HFFc6 (cell line): ENCODE measurements at places on chromosomes 2 and 18.

GRCh38 chr2:207469451-207469850 lies 60.3 kb upstream of the CREB1 start:
- DNase-seq: no peak

GRCh38 chr2:104344985-104345384 lies 508.9 kb upstream of the POU3F3 start:
- no peak for DNase-seq

DNA sequence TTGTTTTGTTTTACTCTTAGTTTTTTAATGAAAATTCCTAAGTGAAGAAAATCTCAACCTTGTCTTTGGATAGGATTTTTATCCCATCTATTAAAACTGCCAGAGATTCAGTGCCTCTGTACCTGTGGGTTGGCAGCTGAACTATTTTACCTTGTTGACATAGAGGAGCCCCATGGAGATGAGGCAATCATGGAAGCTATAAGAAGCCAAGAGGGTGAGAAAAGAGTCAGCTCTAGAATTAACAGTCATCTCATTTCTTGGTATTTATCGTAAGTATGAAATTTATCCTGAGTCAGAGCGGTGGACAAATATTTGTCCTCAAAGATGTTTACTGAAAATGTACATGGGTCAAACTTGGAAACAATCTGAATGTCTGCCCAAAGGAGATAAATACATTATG lies 35.8 kb upstream of the PGAP1 start:
- no peak for DNase-seq

- no peak for DNase-seq
Measured at GRCh38 chr18:53795061-53795460, 429.4 kb downstream of the MBD2 start.

DNA sequence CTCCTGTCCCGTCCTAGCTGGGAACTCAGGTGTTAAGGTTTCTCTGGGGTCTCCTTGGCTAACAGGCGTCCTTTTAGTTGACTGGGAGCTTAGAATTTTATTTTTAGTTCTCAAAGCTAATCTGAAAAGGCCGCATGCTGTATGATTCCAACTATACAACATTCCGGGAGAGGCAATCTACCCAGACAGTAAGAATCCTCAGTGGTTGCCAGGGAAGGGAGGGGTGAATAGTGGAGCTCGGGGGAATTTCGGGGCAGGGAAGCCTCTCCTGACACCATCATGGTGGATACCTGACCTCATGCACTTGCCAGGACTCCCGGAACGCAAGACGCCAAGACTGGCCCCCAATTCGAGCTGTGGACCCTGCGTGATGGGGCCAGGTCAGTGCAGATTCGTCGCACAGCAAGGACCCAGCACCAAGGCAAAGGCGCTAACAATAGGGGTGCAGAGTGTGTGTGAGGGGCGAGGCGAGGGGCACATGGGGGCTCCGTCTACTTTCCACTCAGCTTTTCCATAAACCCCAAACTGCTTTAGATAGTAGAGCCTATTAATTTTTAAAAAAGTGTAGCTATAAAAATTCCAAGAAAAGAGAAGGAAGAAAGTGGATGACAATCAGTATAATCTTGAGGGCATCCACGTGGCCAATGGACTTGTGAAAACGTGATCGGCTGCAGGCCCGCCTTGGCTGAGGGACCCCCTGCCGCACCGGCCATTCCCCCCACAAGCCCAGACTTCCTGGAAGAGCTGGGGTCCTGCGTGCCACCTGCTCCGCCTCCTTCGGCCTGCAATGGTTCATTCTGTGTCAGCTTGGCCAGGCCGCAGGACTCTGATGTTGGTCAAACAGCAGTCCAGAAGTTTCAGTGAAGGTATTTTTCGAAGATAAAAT lies 17.3 kb downstream of the PDCD1 start:
- no peak for DNase-seq

DNA sequence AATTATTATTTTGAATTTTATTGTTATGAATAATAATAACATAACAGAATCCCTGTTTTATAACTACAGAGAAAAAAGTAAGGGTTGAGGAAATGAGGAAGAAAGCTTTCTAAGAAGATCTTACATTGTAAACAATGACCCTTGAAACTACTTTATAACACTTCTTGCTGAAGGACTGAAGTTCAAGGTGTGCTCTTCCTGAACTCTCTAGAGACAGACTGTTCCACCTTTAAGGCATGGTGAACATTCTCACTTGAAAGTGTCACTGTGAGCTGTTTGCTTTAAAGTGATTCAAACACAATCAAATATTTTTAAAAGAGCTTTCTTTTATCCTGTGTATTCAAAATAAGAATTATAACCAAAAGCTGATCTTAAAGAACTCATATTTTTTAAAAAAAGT lies 131.5 kb downstream of the DNAH7 start:
- DNase-seq: no peak

- DNase-seq: peak; percentile 71
Measured at GRCh38 chr2:137947728-137948336, 16.4 kb upstream of the HNMT start.

GRCh38 chr2:17166506-17166905 lies 351.7 kb downstream of the RAD51AP2 start:
- no peak for DNase-seq

- no peak for DNase-seq
Measured at GRCh38 chr18:47542551-47542950, 291.1 kb upstream of the SKOR2 start.

- no peak for DNase-seq
Measured at GRCh38 chr2:114580691-114581090, 138.2 kb downstream of the DPP10 start.

- DNase-seq: no peak
Measured at GRCh38 chr2:145339646-145340045, 819.7 kb upstream of the ZEB2 start.

- no peak for DNase-seq
Measured at GRCh38 chr2:28216331-28216730, 176.3 kb upstream of the FOSL2 start.

- DNase-seq: no peak
Measured at GRCh38 chr2:83747141-83747540, 711.9 kb downstream of the SUCLG1 start.

GRCh38 chr18:148841-149240 lies 9.5 kb upstream of the USP14 start:
- DNase-seq: no peak

DNA sequence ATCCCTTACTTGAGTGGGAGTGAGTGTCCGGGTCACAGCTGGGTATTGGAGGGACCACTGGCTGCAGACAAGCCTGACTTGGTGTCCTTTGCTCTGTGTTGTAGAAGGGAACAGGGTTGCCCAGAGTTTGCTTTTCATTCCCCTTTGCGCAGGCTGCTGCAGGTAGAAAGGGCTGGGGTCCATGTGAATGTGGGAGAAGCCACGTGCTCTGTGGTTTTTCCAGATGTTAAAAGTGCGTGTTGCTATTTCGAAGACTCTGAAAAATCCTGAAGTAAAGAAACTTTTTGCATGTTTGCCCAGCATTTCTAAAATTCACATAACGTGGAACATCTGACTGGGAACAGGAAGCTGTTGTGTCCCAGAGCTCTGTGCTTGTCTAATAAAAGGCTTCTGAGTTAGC lies 28.8 kb downstream of the GLI2 start:
- no peak for DNase-seq

DNA sequence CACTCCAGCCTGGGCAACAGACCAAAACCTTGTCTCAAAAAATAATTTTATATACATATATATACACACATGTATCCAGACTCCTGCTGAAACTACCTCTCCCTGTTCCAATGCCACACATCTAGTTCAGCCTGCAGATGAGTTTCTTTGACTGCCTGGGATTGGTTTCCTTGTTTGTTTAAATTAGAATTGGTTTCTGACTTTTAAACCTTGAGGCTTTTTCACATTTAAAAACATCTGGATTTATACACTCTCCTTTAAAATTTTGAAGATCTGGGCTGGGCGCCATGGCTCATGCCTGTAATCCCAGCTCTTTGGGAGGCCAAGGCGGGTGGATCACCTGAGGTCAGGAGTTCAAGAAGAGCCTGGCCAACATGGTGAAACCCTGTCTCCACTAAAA lies 21.8 kb upstream of the CXCR1 start:
- DNase-seq: no peak

- peak; percentile 82 for DNase-seq
Measured at GRCh38 chr2:86223140-86223926, 24.1 kb downstream of the MRPL35 start.

DNA sequence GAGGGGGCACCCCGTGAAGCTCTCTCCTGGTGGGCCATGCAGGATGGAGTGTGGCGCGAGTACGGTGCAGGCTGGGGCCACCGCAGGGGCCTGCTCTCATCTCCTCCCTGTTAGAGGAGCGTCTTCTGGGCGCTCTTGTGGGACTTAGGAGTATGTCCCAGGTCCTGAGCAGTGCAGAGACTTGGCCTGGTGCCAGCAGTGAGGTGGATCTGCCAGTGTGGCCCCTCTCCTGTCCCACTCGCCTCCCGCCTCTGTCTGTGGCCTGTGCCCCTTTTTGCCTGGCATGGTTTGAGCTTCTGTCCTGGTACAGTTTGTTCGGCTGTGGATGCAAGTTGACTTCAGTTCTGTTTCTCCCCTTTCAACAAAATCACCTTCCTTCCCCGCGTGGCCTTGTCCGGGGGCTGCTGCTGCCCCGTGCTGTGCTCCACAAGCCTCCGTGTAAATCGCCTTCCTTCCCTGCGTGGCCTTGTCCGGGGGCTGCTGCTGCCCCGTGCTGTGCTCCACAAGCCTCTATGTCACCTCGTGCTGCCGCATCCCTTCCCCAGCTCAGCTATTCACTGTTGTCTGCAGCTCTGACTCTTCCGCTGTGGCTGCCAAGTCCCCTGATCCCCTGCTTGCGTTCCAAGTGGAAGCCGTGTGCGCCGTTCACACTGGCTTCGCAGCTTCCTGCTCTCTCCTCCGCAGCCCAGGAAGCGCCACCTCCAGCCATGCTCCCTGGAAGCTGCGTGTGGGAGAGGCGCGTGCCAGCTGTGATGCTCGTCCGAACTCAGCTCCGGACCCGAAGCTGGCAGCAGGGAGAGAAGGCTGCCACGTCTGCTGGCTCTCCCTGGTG lies 13.7 kb downstream of the LDLRAD4 start:
- no peak for DNase-seq

DNA sequence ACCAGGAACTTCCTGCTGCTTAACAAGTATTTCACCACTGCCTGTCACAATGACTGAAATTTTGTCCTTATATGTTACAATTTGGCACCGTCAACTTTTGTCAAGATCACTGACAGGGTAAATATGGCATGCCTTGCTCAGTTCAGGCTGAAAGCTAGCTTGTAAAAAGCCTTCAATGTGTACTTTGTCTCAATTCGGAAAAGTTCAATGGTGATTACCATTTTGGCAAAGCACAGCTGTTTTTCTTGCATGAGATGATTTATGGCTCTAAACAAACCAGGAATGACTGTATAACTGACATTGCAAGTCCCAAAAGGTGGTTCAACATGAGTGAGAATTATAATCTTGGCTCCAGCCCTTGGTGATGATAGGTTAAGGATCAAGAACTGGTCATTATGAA lies 1255.2 kb downstream of the CNTNAP5 start:
- no peak for DNase-seq

- DNase-seq: no peak
Measured at GRCh38 chr2:152236191-152236925, 60.8 kb upstream of the STAM2 start.

GRCh38 chr2:65031341-65032018 lies 24.7 kb upstream of the CEP68 start:
- DNase-seq: no peak

- no peak for DNase-seq
Measured at GRCh38 chr2:234512884-234513669, 16.2 kb upstream of the ARL4C start.

DNA sequence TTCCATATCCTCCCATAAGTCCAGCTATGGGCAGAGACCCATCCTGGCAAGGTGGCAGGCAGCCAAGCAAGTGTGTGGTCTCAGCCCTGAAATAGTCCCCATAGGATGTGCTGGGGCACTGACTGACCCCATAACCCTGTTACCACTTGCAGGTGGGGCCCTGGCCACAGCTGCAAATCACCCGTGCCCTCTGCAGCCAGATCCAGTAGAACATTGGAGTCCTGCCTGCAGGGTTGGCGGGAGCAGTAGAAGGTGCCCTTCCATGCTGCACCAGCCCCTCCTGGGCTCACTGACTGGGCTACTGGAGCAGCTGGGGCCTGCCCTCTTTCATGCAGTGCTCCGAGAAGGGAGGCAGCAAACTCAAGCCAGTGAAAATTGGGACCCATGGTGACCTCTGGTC lies 112.6 kb upstream of the MCFD2 start:
- DNase-seq: no peak

GRCh38 chr18:12041561-12041960 lies 52.1 kb upstream of the ANKRD62 start:
- peak; percentile 90 for DNase-seq

DNA sequence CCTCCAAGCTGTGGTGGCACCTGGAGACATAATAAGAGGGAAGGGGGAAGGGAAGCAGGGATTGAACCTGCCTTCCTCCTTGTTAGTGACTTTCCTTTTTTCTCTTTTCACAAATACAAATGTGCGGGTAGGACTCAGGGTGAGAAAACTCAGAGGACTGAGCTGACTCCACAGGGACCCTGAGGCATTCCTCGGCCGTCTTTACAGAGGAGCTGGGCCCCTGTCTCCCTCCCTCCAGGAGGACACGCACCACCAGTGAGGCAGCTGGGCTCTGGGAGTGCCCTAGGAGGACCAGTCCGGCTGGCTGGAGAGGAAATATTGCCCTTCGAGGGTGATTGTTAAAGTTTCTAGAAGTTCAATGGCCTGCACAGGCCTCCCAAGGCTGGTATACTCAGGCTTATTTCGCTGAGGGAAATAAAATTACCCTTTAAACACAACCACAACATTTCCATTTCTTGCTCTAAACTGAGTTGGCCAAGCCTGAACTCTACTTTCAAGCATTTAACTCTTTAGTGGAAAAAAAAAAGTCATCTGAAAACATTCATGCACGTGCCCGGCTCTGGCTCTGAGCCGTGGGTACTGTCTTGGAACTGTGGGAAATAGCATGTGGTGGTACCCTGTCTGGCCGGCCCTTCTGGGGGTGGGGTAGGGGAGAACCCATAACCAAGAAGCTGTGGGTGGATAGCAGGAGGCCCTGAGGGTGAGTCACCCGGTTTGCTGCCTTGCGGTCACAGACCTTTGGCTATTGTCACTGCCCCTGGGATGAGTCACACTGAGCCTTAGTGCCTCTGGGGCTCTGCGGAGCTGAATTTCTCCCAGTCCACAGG lies 116.0 kb downstream of the COPS8 start:
- peak; percentile 92 for DNase-seq

DNA sequence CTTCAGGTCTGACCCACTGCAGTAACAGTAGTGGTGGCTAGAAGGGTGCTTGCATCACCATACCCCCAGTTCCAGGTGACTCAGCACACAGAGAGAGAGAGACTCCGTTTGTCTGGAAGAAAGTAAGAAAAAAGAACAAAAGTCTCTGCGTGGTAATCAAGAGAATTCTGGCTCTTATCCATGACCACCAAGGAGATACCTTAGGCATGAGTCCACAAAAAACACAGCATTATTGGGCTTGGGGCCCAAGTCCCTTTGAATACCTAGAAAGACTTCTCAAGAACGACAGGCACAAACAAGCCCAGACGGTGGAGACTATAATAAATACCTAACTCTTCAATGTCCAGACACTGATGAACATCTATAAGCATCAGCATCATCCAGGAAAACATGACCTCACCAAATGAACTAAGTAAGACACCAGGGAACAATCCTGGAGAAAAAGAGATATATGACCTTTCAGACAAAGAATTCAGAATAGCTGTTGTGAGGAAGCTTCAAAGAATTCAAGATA lies 21.7 kb upstream of the BAZ2B start:
- peak; percentile 92 for DNase-seq
